KG1 (cell line): ENCODE measurements at places on chromosomes 16 and 17.

DNA sequence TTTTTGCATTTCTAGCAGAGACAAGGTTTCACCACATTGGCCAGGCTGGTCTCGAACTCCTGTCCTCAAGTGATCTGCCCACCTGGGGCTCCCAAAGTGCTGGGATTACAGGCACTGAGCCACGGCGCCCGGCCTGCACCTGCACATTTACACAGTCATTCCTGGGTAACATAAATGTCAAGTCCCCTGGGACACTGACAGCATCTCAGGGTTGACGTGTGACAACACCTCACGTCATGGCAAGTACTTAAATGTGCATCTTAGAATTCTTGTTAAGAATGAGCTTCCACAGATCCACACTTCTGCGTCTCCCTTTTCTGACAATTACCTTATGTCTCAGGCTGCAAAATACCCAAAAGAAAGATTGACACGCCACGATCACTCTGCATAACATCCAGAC is 80.5 kb downstream of the ABR start:
- DNase-seq, result no peak

DNA sequence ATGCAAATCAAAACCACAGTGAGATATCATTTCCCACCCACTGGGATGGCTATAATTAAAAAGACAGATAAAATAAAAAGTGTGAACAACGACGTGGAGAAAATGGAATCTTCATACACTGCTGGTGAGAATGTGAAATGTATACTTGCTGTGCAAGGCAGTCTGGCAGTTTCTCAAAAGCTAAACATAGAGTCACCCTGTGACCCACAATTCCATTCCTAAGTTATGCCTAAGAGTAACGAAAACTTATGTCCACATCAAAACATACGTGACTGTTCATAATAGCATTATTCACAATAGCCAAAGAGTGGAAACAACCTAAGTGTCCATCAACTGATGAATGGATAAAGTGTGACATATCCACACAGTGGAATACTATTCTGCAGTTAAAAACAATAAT is 38.1 kb upstream of the VPS4A start:
- DNase-seq, result no peak

- no peak for DNase-seq
Observed at GRCh38 chr17:20995873-20996723, 46.7 kb downstream of the USP22 start.

DNA sequence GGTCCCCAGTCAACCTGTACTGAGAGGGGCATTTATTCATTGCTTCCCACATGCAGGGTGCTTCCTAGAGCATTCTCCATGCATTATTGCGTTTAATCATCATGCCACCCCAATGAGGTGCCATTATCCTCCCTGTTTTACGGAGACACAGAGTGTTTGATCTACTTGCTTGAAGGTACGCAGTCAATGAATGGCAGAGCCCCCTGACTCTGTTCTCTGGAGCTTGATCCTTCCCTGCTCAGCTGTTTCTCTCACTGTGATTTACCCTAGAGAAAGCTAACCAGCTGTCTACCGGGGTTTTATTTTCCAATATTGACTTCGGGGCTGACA is 117.2 kb downstream of the PRKCB start:
- DNase-seq, result no peak

- no peak for DNase-seq
Observed at GRCh38 chr16:17194190-17194780, 276.5 kb downstream of the XYLT1 start.

DNA sequence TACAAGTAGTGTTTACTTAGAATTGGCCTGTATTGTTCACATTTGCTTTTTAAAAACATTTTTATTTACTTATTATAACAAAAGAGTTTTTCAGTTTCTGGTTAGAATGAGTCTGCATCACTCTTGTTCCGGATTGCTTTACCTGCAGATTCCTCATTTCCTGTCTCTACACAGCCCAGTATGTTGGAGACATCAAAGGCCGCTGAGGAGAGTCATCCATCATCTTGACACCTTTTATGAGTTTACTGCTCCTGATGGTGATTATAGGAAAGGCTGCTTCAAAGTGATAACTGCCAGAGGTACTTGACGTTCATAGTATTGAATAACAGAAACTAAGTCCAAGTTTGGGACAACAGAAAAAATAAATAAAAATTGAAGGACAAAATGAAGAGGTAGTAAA is 490.5 kb upstream of the CA10 start:
- DNase-seq, result no peak
